ENCODE measurements at places on chromosomes 1 and 21.

GRCh38 chr1:165501970-165502348 lies 41.8 kb upstream of the LRRC52 start:
- DNase-seq, result no peak

- DNase-seq, result no peak
Measured at GRCh38 chr21:35002879-35003722, 46.0 kb downstream of the RUNX1 start.

GRCh38 chr1:112504661-112505399 lies 3.9 kb upstream of the WNT2B start:
- DNase-seq, result no peak

- no peak for DNase-seq
Measured at GRCh38 chr1:206721454-206721853, 36.7 kb downstream of the MAPKAPK2 start.

DNA sequence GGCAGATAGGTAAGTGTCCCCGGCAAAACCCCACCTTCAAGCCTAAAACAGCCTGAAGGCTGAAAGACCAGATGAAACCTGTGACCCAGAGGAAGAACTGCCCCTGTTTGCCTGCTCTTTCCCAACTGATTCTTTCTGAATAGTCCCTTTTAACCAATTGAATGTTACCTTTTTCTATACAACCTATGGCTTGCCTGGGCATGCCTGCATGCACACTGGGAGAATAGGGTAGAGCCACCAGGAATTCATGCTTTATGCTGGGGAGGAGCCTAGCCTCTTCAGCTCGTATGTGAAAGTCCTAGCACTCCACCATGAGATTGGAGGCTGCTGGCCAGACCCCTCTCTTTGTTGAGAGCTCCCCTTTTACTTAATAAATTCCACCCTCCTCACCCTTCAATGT lies 340.0 kb downstream of the PTBP2 start:
- DNase-seq, result no peak
